ENCODE measurements at places on chromosomes 1 and 21. TPM values are rescaled to one million over a fixed set of nuclear protein-coding genes. Genes with fewer than 3 reads are reported as not detected.

DNA sequence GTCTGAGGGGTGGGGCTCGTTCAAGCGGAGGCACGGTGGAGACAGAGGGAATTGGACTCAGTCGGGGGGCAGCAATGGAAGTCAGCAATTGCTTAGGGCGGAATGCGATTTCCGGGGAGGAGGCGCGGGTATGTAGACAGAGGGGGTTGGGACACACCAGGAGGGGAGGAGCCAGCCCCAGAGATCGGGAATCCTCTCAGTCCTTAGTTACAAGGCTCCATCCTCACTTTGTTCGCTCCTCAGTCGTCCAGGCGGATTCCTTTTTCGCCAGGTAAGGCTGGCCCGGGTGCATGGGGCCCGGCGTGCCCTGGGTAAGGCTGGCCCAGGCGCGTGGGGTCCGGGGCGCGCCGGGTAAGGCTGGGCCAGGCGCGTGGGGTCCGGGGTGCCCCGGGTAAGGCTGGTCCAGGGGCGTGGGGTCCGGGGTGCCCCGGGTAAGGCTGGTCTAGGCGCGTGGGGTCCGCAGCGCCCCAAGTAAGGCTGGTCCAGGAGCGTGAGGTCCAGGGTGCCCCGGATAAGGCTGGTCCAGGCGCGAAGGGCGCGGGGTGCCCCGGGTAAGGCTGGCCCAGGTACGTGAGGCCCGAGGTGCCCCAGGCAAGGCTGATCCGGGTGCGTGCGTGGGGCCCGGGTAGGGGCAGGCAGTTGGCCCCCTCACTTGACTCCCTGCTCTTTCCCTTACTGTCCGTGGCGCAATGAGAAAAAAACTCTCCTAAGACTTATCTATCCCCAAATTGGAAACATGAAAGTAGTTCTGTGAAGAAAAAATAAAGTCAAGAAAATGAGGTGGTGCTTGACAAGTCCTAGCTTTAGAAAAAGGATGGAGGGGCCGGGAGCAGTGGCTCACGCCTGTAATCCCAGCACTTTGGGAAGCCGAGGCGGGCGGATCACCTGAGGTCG is at the start of gene L1TD1:
Gene L1TD1 (plus strand): TSS at position 199 of the 894 bp plus-strand sequence. CDS start 11,780 bp downstream, outside the sequence.
- peak; percentile 95 for ATAC-seq

Gene PRRX1
- total RNA-seq = 0.23 TPM

DNA sequence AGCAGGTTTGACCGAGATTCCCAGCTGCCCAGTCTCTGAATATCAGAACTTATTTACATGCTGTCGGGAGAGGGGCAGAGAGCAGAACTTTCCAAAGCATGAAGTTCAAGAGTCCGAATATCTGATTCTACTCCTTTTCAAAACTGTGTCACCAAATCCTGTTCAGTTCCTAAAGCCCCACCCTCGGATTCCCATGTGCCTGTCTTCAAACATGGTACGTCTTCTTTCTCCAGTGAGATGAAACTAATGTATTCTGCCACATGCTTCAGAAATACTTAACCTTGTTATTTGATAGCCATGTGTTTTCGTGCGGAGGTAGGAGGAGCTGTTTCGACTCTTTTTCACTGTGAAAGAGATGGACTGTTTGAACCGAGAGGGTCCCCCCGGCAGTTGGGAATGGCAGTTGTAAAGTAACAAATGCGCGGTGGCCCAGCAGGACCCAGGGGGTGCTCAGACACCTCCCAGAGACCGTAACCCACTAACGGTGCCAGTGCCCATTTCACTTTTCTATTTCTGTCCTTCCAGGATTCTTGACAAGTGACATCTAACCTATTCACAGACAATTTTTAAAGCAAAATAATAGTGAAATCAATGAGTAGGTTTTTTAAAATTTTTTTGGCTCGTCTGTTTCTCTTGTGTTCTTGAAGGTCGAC is 67.2 kb downstream of the ZBTB18 start:
- peak; percentile 25 for ATAC-seq

DNA sequence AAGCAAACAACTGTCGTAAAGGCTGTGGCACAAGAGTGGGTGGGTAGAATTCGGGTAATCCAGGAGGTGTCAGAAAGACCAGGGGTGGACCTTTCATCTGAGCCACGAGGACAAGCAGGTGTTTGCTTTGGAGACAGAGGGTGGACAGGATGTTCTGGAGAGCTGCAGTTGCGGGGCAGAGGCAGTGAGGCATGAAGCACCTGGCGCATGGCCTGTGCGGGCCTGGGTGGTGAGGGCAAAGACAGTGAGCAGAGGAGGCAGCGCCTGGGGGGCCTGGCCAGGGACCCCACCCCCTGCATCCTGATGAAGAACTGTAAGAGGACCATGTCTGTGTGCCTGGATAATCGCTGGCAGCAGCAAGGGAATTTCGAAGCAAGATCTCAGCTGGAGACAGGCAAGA is 24.9 kb downstream of the KIF26B start:
- ATAC-seq = no peak

DNA sequence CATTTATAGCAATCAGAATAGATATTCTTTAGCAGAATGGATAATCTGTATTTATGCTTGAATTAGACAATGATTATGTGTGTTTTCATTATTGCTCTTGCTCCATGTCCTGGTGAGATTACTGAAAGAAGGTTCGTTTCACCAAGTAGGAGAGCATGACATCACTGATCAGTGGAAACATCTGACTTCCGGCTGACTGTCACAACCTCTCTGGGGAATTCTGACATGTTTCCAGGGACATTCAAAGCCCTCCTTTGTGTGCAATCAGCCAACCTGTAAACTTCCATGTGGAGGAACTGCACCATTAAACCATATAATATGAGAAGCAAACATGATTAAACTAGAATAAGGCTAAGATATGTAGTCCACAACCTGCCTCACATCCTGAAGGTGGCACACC is 424.8 kb upstream of the ADGRL4 start:
- no peak for ATAC-seq

- no peak for ATAC-seq
Measured at GRCh38 chr1:154145986-154146385, 8.9 kb downstream of the NUP210L start.

DNA sequence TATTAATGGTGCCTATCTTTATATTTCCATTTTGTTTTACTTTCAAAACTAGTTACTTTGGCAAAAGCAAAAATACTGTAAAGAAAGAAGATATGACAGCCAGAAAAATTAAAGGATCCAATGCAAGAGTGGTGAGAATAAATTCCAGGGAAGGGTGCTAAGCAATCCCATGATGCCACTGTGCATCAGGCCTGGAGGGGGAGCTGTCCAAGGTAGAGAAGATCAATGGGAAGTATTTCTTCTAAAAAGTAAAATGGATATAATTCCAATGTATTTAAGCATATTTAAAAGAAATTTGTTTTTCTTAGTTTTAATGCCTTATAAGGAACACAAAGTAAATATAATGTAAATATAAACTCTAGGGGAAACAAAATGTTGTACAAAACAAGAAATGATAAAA is 1382.2 kb upstream of the B3GALT2 start:
- ATAC-seq = no peak

Gene APCS
- not detected for total RNA-seq

GRCh38 chr1:231719485-231720183 is 93.0 kb downstream of the DISC1 start:
- no peak for ATAC-seq

GRCh38 chr1:27445177-27445936 is 44.6 kb downstream of the WASF2 start:
- peak; percentile 58 for ATAC-seq

GRCh38 chr1:59143811-59144210 is 153.1 kb upstream of the FGGY start:
- no peak for ATAC-seq

Gene SLC30A10
- total RNA-seq = not detected

Gene CFAP410
- 12.6 TPM for total RNA-seq

DNA sequence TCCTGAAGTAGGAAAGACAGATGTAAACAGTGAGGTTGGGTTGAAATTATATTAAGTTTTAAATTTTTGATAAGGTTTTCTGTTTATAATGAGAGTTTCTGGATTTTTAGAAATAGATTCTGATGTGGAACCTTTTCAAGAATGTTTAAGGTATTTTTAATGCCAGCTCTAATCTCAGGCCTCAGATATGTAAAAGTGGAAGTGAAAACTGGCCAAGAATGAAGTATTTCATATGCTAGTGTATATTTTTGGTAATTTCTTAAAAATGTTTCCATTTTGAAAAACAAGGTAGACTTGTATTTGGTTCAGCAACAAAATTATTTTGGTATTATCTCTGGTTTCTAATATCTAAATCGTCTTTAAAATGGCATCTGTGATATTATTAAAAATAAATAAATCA is 14.4 kb downstream of the IFNAR1 start:
- no peak for ATAC-seq

GRCh38 chr1:237613984-237614383 is 276.7 kb downstream of the ZP4 start:
- ATAC-seq = no peak

GRCh38 chr1:245428681-245429080 is 273.9 kb downstream of the KIF26B start:
- ATAC-seq = no peak

Gene OR2T29
- total RNA-seq = 0.41 TPM

GRCh38 chr1:198493329-198493728 is 47.2 kb downstream of the ATP6V1G3 start:
- ATAC-seq = no peak

- ATAC-seq = no peak
Measured at GRCh38 chr1:2383576-2383975, 7.8 kb downstream of the MORN1 start.

Gene PWP2
- total RNA-seq = 15.9 TPM

DNA sequence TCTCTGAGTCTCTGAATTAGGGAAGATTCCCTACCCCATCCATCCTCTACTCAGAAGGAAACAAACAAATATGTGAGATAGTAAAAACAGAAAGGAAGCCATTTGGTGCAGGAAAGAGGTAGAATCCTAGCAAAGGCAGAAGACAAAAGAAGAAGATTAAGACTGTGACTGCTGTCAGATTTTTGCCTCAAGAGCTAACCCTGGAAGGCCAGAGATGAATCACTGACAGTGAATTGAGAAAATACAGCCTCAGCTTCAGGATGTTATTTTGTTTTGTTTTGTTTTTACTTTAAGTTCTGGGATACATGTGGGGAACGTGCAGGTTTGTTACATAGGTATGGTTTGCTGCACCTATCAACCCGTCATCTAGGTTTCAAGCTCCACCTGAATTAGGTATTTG is 31.7 kb downstream of the DSTYK start:
- ATAC-seq = no peak

DNA sequence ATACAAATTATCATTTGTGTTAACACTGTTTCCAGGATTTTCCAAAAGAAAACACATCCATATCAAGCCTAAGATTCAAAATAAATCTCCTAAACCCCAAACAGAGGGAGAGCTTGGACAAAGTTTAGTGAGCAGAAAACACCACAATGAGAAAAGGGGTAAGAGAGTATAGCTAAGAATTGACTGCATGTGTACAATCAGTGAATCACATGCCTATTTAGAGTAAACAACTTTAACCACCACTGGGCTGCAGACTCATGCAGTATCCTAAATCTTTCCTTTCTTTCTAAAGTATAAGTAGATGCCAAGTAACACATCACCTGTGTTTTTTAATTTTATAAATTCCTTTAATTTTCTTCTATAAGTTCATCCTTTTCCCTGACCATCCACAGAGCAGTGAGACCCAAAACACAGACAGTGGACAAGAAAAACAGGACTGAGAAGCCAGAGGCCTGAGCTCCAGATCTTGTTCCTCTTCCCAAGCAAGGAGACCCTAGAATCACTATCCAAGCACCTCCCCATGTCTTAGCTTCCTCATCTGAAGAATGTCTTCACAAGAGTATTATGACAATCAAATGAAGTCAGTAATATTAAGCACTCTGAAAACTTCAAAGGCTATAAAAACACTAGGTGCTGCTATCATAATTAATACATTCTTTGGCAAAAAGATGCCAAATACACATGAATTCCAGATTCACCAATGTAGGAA is 93.1 kb downstream of the VAV3 start:
- ATAC-seq = no peak
